ENCODE measurements at places on chromosomes 2 and 18.

GRCh38 chr2:143231254-143231645 lies 102.0 kb downstream of the ARHGAP15 start:
- no peak for DNase-seq

DNA sequence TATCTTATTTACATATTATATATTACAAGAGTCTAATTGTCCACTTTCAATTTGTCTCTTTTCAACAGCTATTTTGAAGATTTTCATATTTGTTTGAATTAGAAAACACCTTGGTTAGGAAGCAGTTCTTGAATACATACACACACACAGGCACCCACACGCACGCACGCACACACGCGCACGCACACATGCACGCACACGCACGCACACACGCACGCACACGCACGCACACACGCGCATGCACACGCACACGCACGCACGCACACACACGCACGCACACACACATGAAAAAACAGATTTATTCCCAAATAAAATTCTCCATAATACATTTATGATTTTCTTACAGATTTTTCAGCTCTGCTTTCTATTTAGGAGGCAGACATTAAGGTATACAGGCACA lies 220.7 kb downstream of the NYAP2 start:
- no peak for DNase-seq

GRCh38 chr2:28752631-28753376 lies 1.2 kb downstream of the PPP1CB start:
- DNase-seq = no peak

DNA sequence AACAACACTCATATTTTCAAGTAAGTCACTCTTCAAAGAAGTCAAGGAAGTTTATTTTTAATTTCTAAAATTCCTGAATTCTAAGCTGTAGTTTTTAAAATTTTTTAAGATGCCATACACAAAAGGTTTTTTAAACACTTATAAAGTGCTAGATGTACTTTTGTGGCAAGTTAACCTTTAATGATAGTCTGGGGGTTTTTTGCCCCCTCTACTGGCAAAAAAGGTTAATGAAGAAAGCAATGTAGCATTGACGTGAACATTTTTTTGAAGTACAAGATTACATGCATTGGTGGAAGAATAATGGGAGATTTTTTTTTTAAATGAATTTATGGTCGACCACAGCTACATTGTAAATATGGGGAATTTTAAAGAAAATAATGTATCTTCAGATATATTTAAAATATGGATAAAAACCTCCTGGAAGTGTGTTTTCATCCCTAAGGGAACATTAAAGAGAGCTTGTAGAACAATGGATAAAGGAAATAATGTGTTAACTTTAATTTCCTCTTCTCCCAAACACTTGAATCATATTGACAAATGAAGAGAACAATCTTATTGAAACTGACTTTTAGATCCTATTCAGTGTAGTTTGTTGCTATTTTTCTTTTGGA lies 12.6 kb downstream of the ITPRID2 start:
- peak; percentile 33 for DNase-seq
